Neural progenitor cell (in vitro differentiated cells): ENCODE measurements at places on chromosomes 12 and 14. TPM values are rescaled to one million over a fixed set of nuclear protein-coding genes. Genes with fewer than 3 reads are reported as not detected.

The BATF gene
- total RNA-seq: not detected in 2 replicates

GRCh38 chr12:119710965-119711551 is 43.1 kb downstream of the PRKAB1 start:
- H3K36me3 ChIP-seq: peaks cover 13% of the 10 kb centered on the region
- H3K27ac ChIP-seq: no peak overlapping the region

- peak; percentile 64 for DNase-seq
- peak overlapping the region; percentile 94 for H3K4me3 ChIP-seq
- no peaks in the 10 kb centered on the region for H3K36me3 ChIP-seq
These were observed 122.0 kb downstream of the AACS start for GRCh38 chr12:125187148-125187745.

DNA sequence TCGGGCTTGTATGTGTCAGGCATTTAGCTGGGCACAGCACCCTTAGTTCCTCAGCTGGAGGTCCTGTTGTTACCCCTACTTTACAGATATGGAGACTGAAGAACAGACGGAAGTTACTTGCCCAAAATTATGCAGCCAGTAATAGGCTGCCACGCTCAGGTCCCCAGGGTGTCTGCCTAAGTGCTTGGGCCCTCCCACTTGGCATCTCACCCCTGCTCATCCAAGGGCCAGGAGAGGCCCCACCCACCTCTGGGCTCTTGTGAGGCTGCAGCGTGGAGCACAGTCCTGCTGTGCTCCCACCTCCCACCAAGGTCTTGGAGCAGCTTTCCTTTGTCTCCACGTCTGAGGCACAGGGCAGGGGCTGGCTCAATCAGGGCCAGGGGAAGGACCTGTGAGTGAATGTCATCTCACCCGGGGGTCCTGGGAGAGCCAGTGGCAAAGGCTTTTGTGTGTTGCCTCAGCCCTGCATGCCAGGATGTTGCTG is 64.6 kb downstream of the BEGAIN start:
- no peaks in the 10 kb centered on the region for H3K27me3 ChIP-seq
- H3K36me3 ChIP-seq: no peaks in the 10 kb centered on the region
- H3K27ac ChIP-seq: no peak overlapping the region
- peaks cover 11% of the 10 kb centered on the region for H3K4me1 ChIP-seq
- peak; percentile 62 for DNase-seq
